H54 (cell line): ENCODE measurements at places on chromosomes 3 and 15.

- peak; percentile 87 for DNase-seq
Measured at GRCh38 chr3:10518506-10519150, 13.2 kb upstream of the ATP2B2 start.

DNA sequence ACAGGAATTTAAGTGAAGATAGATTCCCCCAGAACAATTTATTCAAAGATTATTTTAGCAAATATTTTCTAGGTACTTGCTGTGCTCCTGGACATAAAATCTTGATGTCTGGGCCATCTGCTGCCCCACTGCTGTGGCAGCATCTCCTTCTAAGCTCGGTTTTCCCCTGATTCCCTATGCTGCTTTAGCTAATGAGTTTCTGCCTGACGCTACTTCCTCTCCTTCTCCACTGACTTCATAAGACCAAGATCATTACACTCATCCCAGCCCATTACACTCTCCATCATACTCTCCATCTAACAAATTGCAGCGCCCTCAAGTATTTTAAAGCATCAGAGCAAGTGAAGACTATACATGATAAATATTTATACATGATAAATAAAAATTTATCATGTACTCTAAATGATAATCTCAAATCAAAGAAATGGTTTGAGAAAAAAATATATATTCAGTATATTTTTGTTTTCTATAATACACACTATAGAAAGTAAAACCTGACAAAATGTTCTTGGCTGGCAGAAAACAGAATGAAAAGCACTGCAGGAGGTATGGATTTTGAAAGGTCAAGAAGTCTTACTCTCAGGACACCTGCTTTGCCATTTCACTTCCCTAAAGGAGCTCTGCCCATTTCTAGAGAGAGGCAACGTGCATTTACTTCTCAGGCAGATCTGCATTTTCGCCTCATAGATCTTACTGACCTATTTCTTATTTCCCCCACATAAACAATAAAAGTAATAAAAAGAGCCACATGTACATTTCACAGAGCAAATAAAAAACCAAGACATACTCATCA is 232.0 kb downstream of the KCNMB2 start:
- DNase-seq = no peak

- DNase-seq = no peak
Measured at GRCh38 chr3:13493867-13494441, 13.8 kb downstream of the HDAC11 start.

- DNase-seq = no peak
Measured at GRCh38 chr3:8982509-8982908, 19.2 kb upstream of the RAD18 start.

GRCh38 chr3:158918451-158918850 is 116.6 kb downstream of the MFSD1 start:
- DNase-seq = no peak

GRCh38 chr3:102193255-102193654 is 241.6 kb upstream of the ZPLD1 start:
- DNase-seq = no peak
